ENCODE measurements at places on chromosomes 12 and 14.

DNA sequence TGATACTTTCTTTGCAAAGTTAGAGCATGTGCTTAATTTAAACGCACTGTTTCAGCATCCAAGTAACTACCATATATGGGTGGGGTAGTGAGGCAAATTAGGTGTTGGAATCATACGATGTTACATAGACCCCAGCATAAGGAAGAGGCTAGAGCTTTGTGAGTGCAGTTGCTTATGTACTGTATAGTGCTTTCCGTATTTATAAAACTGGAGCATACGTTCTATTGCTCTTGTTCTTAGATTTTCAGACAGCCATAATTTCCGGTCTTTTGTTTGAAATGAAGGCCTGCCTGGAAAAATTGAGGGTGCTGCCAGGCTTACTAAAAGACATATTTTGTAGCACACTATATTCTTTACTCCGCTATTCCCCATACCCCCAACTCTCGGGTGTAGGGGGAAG lies 335.7 kb downstream of the FOXG1 start:
- no peak for DNase-seq

- DNase-seq, result no peak
Measured at GRCh38 chr12:112111931-112112330, 3.3 kb upstream of the NAA25 start.

DNA sequence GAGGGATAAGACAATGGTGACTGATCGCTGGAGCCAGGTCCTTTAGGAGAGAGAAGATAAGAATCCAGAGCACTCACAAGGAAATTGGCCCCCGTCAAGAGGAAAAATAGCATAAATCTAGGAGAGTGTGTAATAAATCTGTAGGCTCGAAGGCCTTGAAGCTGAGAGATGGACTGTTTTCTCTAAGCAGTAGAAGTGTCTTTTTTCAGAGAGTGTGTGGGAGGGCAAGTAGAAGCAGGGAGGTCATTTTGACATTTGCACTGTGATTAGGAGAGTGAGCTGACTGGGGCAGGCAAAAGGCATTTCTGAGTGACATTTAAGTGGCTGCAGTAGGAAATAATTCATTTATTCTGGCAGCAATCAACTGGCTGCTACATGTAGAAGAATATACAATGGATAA lies 78.0 kb upstream of the DDHD1 start:
- no peak for DNase-seq

DNA sequence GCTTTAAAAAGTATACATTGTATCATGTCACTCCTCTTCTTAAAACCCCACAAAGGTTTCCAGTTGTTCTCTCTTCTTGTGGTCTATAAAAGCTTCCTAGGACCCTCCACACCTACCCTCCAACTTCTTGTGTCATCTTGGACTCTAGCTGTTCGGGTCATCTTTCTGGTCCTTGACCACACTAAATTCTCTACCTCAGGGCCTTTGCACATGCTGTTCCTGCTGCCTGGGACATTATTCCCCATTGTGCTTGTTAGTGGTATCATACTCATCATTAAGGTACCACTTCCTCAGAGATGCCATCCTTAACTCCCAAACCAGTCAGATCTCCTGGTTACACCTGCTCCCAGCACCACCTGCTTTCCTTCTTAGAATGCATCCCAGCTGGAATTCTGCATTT lies 294.0 kb downstream of the KSR2 start:
- no peak for DNase-seq

DNA sequence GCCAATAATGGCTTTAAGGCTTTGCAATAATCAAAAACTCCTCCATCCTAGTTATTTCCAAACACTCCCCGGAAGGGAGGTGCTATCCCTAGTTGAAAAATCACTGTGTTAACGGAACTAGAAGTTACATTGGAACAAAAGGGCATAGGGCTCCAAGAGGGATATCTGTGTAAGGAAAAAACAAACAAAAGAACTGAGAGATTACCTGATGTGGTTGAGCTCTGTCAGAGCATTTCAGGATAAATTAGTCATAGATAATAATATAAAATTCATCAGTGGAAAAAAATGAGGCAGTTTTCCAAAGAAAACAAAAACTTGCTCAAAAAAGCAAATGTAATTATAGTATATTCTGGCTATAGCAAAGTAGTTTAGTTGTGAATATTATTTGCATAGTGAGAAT lies 27.4 kb upstream of the PAPLN start:
- DNase-seq, result no peak

DNA sequence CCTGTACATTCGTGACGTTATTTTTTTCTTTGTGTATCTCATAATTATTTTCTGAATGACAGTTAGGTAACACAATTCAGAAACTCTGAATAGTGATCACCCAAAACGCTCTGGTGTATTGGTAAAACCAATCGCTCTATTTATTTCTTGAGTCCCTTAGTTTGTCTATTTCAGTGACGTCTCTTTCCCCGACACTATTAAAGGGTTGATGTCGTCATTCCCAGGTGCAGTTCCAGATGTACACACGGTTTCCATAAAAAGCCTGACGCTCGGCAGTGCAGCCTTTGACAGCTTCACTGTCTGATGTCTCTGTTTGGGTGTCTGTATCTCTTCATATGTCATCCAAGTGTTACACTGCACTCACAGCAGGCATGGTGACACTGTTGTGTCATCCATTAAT lies 701.4 kb downstream of the TMEM121 start:
- DNase-seq, result no peak

DNA sequence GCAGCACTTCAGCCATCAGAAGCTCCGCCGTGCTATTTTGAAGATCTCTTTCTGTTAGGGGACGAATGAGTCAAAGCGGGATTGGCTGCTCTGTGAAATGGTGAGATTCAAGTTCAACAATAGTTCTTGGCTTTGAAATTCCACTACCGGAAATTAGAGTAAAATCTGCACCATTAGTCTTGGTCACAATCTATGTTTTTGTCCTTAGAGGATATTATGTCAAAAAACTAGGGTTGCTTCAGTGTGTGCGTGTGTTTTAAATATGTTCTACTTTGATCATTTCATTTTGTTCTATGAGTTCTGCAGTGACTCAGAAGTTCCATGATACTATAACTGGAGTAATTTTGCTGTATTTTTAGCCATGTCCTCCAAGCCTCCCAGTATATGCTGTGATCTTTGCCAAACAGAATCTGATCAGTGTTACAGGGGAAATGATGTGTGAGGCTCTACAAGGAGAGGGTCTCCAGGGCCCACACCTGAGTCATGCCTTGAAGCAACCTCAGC lies 22.6 kb downstream of the GPHB5 start:
- DNase-seq, result no peak

DNA sequence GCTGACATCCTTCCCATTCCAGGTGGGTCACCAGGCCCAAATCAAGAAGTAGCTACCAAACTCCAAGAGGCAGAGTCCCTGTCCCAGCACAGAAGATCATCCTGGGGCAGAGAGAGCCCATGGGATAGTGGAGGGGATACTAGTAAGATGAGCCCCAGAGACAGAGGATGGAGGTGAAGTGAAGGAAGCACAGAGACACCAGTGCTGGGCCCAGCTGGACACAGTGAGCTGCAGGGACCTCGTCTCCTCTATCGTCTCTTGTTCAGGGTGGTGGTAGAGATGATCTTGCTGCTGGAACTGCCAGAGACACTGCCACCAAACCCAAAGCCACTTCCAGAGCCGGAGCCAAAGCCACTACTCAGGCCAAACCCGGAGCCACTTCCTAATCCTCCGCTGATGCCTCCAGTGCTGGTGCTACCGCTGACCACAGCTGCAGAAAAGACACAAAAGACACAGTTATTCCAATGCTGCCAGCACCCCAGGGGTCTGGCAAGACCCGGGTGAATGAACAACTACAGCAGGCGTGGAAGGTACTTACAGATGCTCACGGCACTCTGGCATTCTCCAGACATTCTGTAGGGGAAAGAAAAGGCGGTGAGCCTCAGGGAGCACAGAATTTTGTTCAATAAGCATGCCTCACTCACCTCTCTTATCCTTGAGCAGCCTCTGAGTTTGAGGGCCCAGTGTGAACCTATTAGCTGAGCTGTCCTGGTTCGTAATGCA lies 6.9 kb downstream of the KRT4 start:
- no peak for DNase-seq

- no peak for DNase-seq
Measured at GRCh38 chr12:38886064-38886463, 19.3 kb downstream of the CPNE8 start.

GRCh38 chr14:63857466-63858030 lies 4.7 kb downstream of the SYNE2 start:
- no peak for DNase-seq

GRCh38 chr12:21305661-21306060 lies 29.1 kb downstream of the SLCO1A2 start:
- no peak for DNase-seq

DNA sequence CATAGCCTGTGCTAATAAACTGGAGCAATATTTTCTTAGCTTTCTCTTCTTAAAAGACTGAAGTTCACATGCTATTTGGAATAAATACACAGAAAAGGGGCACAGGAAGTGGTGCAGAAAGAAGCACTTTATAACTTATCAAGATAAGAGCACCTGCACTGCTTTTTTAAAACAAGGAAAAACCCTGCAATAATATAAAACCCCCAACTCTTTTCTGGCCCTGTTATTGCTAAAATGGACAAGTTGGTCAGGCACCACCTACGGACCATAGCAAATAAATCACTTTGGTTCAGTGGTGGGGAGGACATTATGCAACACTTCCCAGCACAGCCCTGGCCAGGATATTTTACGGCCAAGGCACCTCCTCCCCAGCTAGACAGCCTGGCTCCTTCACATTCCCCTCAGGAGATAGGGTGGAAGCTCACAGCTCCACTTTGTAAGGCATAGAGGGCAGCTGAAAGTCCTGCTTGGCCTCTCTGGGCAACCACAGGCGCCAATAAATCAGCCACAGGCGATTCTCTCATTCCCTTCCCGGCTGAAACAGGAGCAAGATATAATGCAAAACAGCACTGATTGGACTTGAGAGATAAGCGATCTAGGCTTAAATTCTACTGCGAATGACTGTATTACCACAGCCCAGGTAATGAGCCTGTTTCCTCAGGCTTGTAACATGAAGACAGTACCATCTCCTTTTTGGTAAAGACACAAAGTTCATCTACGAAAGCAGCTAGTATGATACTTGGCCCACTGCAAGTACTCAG lies 2.0 kb downstream of the ZBTB25 start:
- peak; percentile 91 for DNase-seq

- no peak for DNase-seq
Measured at GRCh38 chr12:109693653-109694600, 19.7 kb upstream of the FAM222A start.

DNA sequence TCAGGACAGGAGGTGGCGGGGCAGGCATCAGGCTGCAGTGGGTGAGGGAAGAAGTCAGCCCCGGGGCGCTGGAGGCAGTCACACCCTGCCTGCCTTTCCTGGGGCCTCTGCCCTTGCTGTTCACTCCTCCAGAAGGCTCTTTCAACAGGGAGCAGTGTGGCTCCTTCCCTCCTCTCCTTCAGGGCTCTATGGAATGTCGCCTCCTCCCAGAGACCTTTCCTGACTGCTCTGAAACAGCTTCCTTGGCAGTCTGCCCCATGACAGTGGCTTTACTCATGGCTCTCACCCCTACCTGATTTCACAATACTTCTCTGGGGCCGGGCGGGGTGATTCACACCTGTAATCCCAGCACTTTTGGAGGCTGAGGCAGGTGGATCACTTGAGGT lies 7.1 kb downstream of the RHOF start:
- DNase-seq, result peak; percentile 67

DNA sequence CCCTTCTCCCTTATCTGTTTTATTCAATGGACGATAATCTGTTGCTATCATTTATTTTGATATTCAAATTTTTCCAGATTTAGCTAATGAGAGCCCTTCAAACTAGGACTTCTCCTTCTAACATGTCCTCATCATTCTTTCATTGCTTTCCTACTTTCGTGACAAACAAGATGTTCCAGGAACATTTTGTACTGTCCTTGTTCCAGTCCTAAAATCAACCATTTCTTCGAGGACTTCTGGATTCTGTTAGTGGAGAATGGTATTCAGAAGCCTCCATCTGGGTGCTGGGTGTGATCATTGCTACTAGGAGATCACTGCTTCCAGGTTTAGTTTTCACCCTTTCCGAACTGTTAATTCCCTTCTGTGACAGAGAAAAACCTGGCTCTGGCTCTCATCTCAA lies 29.5 kb upstream of the FBXO34 start:
- no peak for DNase-seq

DNA sequence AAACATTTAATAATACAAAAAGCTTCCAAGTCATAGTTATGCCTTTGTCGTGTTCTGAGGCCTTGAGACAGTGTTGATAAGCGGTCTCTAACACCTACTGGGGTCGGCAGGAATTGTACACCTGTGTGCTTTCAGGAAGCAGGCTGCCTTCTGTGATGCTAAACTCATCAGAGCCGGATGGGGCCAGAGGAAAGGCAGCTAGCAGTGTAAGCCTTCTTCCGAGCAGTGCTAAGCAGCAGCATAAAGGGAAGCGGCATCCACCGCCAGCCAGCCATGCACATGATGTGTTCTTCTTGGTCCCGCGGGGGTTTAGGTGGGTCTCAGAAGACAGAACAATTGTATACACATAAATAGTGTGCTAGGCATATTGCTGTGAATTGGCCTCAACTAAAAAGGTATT lies 159.3 kb downstream of the SLC15A4 start:
- no peak for DNase-seq

DNA sequence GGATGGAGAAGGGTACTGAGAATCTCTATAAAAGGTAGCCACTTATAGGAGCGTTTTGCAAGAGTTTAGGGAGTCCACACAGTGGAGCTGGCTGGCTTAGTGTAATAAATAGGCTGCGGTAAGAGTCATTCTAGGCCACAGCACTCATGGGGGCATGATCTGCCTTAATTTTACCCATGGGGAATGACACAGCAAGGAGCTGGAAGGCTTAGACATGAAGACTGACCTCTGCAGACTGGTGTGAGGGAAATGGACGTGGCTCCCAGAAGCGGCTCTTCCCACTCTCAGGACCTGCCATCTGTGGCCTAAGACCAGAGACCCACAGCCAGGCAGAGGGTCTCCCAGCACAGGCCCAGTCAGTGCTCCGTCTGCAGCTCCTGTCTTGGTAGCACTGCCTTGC lies 173.3 kb downstream of the PPM1H start:
- DNase-seq, result no peak

GRCh38 chr14:96042248-96042930 lies 3.2 kb downstream of the C14orf132 start:
- no peak for DNase-seq

GRCh38 chr14:99808515-99808914 lies 15.3 kb downstream of the EML1 start:
- no peak for DNase-seq

GRCh38 chr14:88553886-88554456 lies 836 bp downstream of the PTPN21 start:
- no peak for DNase-seq

GRCh38 chr14:96225745-96226151 lies 21.1 kb downstream of the BDKRB2 start:
- DNase-seq, result peak; percentile 21

DNA sequence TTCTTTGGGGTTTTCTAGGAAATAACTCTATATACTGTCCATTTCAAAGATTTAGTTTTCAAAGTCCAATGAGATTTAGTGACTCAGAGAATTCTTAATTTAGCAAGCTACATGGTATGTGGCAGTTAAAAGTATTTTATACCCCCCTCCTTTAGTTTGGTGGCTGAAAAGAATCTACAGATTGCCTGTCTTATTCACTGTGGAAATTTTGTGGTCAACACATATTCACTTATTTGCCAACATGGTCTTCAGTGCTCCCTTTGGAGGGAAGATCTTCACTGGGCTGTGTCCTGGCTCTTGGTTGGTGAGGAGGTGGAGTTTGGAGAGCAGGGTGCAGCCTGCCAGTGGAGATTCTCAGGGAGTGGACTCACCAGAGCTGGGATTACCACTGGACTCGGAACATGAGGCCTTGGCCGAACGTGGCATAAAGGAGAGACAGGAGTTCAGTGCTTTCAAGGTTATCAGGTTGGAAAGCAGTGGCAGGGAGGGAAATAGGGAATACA lies 39.8 kb downstream of the SAMD4A start:
- DNase-seq, result peak; percentile 92

GRCh38 chr12:55745361-55746173 lies 2.6 kb downstream of the GDF11 start:
- no peak for DNase-seq
